ENCODE measurements at places on chromosomes 7 and 10.

GRCh38 chr7:3436746-3437145 is 135.7 kb downstream of the SDK1 start:
- no peaks in the 10 kb centered on the region for H3K27me3 ChIP-seq
- H3K27ac ChIP-seq = no peak overlapping the region
- H3K36me3 ChIP-seq = no peaks in the 10 kb centered on the region
- no peaks in the 10 kb centered on the region for H3K4me1 ChIP-seq
- no peak for DNase-seq
- H3K4me3 ChIP-seq = no peak overlapping the region

DNA sequence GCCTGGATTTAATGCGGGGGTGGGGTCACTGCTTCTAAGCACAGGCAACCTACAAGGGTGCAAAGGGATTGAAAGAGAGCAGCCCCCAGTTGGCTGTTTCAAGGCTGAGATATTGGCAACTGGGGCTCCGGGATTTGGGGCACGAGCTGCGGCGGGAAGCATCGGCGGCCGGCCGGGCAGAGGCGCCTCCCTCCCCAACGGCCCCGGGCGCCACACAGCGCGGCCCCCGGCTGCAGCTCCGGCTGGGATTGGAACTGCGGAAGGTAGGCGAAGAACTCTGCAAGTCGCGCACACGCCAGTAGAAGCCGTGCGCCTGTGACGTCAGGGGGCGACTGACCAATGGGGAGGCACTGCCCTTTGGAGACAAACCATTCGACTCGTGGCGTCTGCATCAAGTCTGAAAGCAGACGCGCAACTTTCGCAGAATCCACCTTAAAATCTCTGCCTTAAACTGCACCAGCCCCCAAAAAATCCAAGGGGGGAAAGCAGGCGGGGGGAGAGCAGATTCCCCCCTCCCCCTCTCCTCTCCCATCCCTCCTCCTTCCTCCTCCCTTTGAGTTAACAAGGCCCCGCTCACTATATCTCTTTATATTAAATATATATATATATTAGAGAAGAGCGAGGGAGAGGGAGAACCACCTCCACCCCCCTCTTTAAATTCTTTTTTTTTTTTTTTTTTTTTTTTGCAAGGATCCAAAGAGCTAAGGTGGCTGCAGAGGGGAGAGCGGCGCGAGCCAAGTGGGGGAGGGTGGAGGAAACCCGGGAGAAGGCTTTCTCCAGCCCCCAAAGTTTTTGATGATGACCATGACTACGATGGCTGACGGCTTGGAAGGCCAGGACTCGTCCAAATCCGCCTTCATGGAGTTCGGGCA is at the start of gene DLX6:
Gene DLX6, plus strand, starts transcription at position 371 of the 872 bp plus-strand sequence. Its CDS starts 425 bp downstream, at position 796.
- H3K4me3 ChIP-seq = peak within 1 kb of the TSS; percentile 30
- H3K36me3 ChIP-seq = no peaks in the 10 kb centered on the region
- DNase-seq = peak; percentile 78
- peaks cover 27% of the 10 kb centered on the region for H3K4me1 ChIP-seq

DNA sequence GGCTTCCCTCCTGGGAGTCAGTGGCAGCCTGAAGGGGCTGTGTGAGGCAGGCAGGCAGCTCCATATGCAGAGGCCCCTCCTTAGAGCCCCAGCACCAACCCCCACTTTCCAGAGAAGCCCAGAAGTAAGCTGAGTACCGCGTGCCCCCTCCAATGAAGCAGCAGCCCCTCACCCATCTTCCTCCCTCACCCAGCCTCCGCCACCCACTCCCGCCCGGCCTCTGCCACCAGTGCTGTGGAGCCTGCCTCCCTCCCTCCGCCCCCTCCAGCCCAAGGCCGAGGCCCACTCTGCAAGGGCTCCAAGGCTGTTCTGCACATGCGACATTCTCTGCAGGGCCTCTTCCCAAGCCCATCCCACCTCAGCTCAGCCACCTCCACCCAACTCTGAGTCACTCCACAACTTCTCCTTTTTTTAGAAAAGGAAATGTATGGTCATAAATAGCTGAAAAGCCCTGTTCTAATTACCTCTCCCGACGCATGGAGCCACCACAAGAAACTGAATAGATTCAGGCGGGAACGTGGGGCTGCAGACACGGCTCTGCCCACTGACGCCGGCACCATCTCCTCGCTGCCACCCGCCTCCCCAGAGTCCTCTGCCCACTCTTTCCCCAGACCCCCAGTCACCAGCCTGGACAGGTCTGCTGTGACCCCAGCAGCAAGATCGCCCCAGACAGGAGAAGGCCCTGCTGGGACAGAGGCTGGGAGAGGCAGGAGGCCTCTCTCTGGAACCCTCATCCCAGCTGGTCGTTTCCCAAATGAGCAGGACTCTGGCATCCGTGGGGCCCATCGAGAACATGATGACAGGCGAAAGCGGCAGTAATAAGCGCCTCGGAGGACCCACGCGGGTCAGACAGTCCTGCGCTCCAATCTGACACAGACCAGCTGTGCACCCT is 213.9 kb downstream of the MAD1L1 start:
- peak; percentile 71 for DNase-seq
- H3K36me3 ChIP-seq = no peaks in the 10 kb centered on the region
- no peak overlapping the region for H3K4me3 ChIP-seq
- peak overlapping the region; percentile 50 for H3K27ac ChIP-seq
- H3K4me1 ChIP-seq = no peaks in the 10 kb centered on the region

GRCh38 chr7:139703487-139704307 is 74.1 kb downstream of the HIPK2 start:
- H3K4me3 ChIP-seq = no peak overlapping the region
- no peaks in the 10 kb centered on the region for H3K36me3 ChIP-seq
- H3K4me1 ChIP-seq = peaks cover 15% of the 10 kb centered on the region
- no peak overlapping the region for H3K27ac ChIP-seq
- no peaks in the 10 kb centered on the region for H3K27me3 ChIP-seq
- DNase-seq = no peak

- no peak overlapping the region for H3K27ac ChIP-seq
- no peaks in the 10 kb centered on the region for H3K36me3 ChIP-seq
- DNase-seq = no peak
- H3K4me3 ChIP-seq = no peak overlapping the region
- H3K27me3 ChIP-seq = no peaks in the 10 kb centered on the region
Measured at GRCh38 chr7:137390076-137390475, 46.5 kb upstream of the PTN start.

DNA sequence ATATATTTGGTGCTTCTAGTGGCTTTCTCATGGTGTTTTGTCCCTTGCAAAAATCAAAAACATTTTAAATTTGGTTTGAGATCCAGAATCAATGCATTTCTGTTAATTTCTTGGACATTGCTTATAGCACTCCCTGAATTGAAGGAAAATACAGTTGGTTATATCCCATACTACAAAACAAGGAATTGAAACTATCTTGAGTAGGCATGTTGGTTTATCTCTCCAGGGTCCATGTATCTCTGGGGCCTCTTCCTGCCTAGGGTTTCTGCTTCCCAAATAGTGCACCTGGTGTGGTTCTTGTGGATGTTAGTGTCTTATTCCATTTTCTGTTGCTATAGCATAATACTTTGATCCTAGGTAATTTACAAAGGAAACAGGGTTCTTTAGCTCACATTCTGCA is 212.4 kb downstream of the CAMK1D start:
- H3K36me3 ChIP-seq = no peaks in the 10 kb centered on the region
- no peak for DNase-seq
- no peak overlapping the region for H3K4me3 ChIP-seq
- H3K4me1 ChIP-seq = no peaks in the 10 kb centered on the region
- H3K27ac ChIP-seq = no peak overlapping the region

- no peak overlapping the region for H3K4me3 ChIP-seq
- no peaks in the 10 kb centered on the region for H3K36me3 ChIP-seq
- H3K27ac ChIP-seq = peak overlapping the region; percentile 29
Measured at GRCh38 chr10:22629852-22630233, 84.5 kb downstream of the PIP4K2A start.

- H3K36me3 ChIP-seq = no peaks in the 10 kb centered on the region
- peaks cover 13% of the 10 kb centered on the region for H3K4me1 ChIP-seq
- DNase-seq = no peak
- H3K27me3 ChIP-seq = no peaks in the 10 kb centered on the region
- no peak overlapping the region for H3K27ac ChIP-seq
Measured at GRCh38 chr10:13268841-13269240, 31.0 kb downstream of the PHYH start.

DNA sequence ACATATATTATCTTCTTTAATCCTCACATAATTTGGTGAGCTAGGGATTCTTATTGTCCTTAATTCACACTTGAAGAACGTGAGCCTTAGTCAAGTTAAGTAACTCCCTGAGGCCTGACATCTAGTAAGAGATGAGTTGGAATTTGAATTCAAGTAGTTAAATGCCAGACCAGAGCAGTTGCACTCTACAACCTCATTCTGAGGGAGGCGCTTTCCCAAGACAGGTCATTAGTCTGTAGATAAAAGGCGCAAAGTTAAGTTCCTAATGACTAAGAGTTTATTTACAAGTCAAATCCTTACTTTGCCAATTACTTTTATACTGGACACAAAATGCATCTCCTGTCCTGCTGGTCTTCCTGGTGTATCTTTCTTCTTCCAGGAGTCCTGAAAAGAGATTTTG is 3.6 kb upstream of the EXOC6 start:
- no peak overlapping the region for H3K4me3 ChIP-seq
- H3K27ac ChIP-seq = no peak overlapping the region
- H3K36me3 ChIP-seq = no peaks in the 10 kb centered on the region
- DNase-seq = no peak

- peak overlapping the region; percentile 64 for H3K27ac ChIP-seq
- no peaks in the 10 kb centered on the region for H3K36me3 ChIP-seq
- no peaks in the 10 kb centered on the region for H3K27me3 ChIP-seq
- no peak overlapping the region for H3K4me3 ChIP-seq
Measured at GRCh38 chr10:113272511-113272910, 280.3 kb upstream of the HABP2 start.

- H3K4me1 ChIP-seq = peaks cover 27% of the 10 kb centered on the region
- H3K36me3 ChIP-seq = no peaks in the 10 kb centered on the region
- no peaks in the 10 kb centered on the region for H3K27me3 ChIP-seq
- H3K27ac ChIP-seq = peak overlapping the region; percentile 93
Measured at GRCh38 chr7:27101171-27101956, 1.1 kb downstream of the HOXA2 start.

DNA sequence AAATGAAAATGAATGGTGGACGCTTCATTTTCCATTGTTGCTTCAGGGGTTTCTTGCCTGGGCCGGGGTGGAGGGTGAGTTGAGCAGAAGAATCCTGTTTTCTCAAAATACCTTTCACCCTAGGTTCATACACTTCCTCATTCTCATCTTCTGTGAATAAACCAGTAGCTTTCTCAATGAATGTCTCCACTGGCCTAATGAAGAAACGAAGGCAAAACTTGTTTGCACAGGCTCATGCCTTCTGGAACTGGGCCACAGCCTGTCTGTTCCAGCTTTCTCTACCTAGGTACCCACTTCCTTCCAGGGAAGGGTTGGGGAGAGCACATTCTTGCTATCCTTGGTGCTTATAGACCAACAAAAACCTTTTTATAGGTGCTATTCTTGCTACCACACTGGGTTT is 21.3 kb downstream of the STMP1 start:
- no peak overlapping the region for H3K4me3 ChIP-seq
- no peak overlapping the region for H3K27ac ChIP-seq
- no peaks in the 10 kb centered on the region for H3K4me1 ChIP-seq

Data from sigmoid colon (tissue), 7 donors.